ENCODE measurements at places on chromosomes 5 and 9.

- DNase-seq = no peak
Observed at GRCh38 chr5:149117970-149118369, 23.3 kb upstream of the ABLIM3 start.

DNA sequence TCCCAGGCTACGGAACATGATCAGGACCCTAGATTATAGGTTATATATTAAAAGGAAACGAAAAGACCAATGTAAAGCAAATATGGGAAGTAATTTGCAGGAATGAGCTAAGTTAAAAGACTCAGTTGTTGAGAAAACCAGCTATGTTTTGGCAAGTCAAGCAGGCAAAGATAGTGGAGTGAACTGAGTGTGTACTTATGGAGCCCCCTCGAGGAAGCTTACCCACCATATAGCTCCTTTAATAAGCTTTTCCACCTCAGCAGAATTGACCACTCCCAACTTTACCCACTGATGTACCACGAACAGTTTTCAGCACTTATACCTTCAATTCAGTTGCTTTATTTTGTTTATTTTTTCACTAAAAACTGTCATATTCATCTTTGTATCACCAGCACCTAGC lies 57.3 kb upstream of the PJA2 start:
- DNase-seq = no peak

DNA sequence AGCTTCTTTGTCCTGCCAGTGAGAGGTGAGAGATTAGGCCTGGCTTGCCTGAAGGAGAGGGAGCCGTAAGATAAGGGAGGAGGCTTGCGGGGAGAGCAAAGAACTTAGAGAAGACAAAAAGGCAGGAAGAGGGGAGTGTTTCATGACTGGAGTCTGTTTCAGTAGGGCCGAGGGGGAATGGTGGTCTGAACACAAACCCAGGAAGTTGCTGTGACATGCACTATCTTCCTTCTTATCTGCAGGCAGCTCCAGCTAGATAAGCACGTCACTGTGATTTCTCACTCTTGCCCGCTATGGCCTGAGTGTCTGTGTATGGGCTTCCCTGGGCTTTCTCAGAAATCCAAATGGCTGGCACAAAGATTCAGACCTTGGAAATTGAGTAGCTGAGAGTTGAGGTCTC lies 307.5 kb upstream of the CLINT1 start:
- DNase-seq = no peak

DNA sequence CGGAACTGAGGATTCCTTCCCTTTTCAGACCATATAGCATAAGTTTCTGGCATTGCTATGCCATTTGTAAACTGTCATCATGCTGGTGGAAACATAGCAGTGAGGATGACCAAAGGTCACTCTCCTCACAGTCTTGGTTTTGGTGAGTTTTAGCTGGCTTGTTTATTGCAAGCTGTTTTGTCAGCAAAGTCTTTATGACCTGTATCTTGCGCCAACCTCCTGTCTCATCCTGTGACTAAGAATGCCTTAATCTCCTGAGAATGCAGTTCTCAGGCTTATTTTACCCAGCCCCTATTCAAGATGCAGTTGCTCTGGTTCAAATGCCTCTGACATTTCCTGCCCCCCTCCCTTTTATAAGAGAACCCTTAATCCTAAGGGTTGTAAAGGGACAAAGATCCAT lies 26.7 kb upstream of the GRIA1 start:
- DNase-seq = no peak

DNA sequence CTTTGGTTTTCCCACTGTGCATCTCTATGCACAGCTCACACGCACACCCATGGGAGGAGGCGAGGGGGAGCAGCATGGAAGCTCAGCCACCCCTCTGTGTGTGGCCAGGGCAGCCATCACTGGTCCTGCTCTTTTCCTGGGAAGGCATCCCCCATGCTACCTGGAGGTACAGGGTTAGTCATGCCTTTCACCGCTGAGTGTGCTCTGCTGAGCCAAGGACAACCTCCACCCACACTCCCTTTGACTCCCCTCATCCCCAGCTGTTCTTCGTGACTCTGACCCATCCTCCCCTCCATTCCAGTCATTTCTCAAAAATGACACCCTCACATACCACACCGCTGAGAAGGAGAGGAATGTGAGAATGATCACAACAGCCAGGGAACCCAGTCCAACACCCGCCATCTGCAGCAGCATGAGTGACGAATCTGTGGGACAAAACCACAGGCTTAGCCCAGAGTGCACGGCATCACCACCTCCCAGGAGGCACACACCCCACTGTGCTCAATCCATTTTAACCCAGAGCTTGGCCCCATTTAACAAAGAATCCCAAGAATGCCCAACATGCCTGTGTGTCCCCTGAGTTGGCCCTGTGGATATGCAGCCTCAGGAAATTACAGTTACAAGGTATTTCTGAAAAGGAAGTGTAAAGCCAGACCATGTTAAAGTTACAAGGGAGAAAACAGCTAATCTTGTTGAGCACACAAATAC lies 133.4 kb downstream of the SUSD1 start:
- DNase-seq = no peak

GRCh38 chr9:77977210-77977611 lies 54.4 kb downstream of the GNAQ start:
- no peak for DNase-seq

- DNase-seq = peak; percentile 36
Observed at GRCh38 chr9:134968011-134968822, 50.5 kb upstream of the FCN1 start.

GRCh38 chr9:136774416-136775045 lies 10.2 kb upstream of the LCN15 start:
- DNase-seq = no peak

- no peak for DNase-seq
Observed at GRCh38 chr5:142572006-142572405, 113.9 kb downstream of the FGF1 start.

DNA sequence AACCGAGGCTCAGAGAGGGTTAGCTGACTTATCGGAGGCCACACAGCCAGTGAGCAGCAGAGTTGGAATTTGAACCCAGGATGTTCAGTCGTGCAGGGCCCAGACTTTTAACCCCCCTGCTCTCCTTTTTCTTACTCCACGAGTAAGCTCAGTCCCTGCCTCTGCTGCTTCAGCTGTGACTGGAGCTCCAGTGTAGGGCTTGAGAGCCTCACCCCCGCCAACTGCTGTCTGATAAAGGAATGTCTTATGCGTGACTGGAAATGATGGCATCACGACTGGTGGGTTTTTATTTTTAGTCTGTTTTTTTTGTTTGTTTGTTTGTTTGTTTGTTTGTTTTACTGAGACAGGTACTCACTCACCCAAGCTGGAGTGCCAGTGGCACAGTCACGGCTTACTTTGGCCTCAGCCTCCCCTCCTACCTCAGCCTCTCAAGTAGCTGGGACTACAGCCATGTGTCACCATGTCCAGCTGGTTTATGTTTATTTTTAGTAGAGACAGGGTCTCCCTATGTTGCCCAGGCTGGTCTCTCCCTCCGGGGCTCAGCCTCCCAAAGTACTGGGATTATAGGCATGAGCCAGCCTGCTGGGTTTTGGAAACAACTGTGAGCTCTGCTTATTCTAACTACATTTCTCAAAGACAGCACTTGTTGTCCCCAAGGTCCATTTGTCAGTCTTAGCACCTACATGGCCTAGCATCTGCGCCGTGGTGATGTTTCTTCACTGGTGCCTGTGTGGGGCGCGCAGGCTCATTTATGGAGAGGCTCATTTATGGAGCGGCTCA lies 52.5 kb upstream of the NCS1 start:
- DNase-seq = no peak

Data from NCI-H1105 treated with DMSO at 0.1 percent for 48 hours (cell line).